ENCODE measurements at places on chromosomes 13 and 19.

GRCh38 chr13:80547885-80548825, 207.2 kb upstream of the SPRY2 start:
- DNase-seq: no peak

DNA sequence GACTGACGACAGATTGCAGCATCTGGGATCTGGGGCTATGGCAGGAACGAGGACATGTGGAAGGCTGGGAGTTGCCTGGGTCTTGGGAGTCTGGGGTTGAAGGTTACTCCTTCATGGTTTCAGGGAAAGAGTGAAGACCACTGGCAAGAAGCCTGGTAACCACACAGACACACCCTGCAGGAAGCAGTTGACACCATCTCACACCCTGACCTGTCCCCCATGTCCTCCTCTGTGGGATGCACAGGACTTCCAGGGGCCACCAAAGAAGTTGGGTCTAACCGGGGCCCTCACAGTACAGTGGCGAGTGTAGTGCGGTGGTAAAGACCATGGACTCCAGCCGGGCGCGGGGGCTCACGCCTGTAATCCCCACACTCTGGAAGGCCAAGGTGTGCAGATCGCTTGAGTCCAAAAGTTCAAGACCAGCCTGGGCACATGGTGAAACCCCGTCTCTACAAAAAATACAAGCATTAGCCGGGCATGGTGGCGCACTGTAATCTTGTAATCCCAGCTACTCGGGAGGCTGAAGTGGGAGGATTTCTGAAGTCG, 10.6 kb upstream of the FFAR2 start:
- no peak for DNase-seq

DNA sequence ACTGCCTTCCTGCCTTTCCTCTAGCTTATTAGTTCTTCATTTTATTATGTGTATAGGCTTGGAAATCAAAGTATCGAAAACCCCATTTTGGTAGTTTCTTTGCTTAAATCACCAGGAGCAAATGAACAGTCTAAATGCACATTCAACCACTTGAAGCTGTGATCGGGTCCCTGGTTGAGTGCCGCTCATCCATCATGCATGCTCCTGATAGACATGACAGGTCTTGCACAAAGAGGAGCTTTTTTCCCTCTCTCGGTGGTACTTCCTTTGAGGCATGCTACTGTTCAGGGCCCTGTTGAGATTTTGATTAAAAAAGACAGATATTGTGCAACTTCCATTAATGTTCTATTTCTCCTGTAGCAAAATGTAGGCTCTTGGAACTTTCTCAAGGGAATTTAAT, 185.8 kb downstream of the OLFM4 start:
- DNase-seq: no peak

DNA sequence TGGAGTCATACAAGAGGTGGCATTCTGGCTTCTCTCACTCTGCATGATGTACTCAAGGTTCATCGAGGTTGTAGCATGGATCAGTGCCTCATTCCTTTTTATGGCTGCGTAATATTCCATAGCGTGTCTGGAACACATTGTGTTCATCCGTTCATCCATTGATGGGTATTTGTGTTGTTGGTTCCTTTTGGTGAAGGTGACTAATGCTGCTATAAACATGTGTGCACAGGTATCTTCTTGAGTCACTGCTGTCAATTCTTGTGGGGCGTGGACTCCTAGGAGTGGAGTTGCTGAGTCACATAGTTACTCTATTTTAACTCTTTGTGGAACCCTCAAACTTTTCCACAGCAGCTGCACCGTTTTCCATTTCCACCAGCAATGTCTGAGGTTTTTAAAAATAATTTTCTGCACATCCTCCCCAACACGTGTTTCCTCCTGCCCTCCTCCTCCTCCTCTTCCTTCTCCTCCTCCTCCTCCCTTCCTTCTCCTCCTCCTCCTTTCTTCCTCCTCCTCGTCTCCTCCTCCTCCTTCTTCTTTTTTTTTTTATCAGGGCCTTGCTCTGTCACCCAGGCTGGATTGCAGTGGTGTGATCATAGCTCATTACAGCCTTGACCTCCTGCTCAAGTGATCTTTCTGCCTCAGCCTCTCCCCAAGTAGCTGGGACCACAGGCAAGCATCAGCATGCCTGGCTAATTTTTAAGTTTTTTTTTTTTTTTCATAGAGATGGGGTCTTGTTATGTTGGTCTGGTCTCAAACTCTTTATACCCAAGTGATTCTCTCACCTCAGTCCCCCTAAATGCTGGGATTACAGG, 2.0 kb upstream of the TMEM221 start:
- DNase-seq: no peak

GRCh38 chr13:38086721-38087120, 217.1 kb upstream of the TRPC4 start:
- no peak for DNase-seq

- DNase-seq: no peak
Measured at GRCh38 chr13:76958841-76959432, 10.6 kb downstream of the ACOD1 start.

DNA sequence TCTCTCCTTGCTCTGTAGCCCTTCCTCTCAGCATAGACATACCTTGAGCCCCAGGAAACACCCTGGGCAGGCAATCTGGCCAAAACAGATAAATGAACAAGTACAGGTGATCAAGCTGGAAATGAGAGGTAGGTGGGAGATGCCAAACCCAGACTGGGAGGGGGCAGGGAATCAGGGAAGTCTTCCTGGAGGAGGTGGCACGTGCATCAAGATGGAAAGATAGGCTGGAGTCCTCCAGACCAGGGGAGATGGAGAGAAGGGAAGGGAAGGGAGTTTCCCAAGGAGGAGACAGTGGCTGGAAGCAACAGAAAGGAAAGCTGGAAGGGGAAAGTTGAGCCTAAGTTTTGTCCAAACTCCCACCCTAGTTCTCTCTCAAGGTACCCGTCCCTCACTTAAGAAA, 1.7 kb upstream of the MUC16 start:
- no peak for DNase-seq

GRCh38 chr19:57008432-57008831, 111.4 kb upstream of the USP29 start:
- DNase-seq: no peak

- no peak for DNase-seq
Measured at GRCh38 chr13:43574605-43575004, 212.2 kb downstream of the ENOX1 start.

DNA sequence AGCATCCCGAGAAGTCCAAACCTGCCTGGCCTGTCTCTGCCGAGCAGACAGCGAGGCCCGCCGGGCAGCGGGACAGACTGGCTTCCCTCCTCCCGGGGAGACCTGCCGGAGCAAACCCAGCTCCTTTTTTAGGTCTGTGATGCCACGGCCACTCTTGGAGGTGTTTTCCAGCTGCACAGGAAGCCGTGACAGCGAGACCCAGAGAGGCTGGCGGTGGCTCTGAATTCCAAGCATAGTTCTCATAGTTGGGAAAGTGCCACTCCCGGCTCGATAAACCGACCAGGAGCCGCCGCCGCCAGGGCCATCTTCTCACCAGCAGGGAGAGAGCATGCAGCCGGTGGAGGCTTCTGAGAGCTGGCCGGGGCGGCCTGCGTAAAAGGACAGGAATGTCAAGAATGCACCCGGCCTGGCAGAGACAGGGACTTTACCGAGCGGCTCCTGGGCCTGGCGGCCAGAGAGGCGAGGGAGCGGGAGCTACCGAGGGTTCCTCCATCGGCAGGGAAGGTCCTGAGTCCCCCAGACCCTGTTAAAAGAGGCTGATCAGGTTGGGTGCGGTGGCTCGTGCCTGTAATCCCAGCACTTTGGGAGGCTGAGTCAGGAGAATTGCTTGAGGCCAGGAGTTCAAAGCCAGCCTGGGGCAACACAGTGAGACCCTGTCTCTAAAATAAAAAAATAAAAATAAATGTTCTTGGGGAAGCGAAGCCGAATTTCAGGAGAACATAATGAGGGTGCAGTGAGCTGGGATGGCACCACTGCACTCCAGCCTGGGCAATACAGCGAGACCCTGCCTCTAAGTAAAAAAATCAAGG, 64.9 kb downstream of the GADD45B start:
- DNase-seq: peak; percentile 96

- DNase-seq: no peak
Measured at GRCh38 chr19:55554741-55555152, 9.4 kb upstream of the SBK3 start.

DNA sequence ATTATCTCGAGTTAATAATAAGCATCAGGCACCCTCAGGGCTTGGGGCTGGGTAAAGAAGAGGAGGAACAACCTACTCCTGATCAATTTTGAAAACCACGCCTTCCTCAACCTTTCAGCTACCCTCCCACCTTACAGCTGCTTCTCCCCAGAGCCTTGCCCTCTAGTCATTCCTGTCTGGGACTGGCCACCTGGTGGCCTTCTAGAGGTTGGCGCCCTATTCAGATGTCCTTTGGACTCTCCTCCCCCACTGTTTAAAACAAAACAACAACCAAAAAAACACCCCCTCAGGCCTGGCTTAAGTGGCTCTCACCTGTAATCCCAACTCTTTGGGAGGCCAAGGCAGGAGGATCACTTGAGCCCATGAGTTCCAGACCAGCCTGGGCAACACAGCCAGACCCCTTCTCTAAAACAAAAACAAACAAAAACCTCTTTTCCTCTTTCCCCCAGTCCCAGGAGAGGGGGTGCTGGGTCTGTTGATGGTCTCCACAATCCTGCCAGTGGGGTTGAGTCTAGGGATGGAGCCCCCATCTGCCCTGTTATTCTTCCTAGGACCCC, 62.3 kb downstream of the CCDC70 start:
- no peak for DNase-seq

GRCh38 chr19:6736917-6737283, 480 bp downstream of the GPR108 start:
- DNase-seq: no peak

- no peak for DNase-seq
Measured at GRCh38 chr13:111657013-111657412, 336.6 kb downstream of the TEX29 start.

DNA sequence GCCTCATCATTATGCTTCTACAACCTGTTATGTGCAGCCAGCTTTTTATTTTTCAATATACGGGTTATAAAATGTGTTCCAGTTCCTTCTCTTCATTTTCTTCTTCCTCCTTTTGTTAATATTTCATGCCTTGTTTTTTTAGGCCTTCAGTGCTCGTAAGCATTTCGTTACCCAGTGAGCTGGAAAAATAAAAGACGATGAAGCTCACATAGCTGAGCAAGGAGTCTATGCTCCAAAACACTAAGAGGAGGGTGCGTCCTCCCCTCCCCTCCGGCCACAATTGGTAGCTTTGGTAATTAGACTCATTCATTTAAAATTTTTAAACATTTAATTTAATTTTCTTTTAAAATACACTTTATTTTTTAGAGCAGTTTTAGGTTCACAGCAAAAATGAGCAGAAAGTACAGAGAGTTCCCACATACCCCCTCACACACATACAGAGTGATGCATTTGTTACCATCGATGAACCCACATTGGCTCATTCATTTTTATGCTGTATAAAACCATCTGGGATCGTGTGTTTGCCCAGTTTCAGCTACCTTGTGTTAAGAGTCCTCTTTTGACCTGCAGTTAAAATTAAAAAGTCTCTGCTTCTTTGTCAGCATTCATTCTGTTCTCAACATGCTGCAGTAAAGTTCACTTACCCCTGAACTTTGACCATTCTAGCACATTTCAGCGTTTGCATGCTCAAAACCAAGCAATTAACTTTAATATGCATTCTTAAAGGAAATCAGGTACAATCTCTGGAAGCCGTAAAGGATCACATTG, 223.9 kb downstream of the LACC1 start:
- no peak for DNase-seq

- peak; percentile 19 for DNase-seq
Measured at GRCh38 chr13:24997367-24997967, 98.5 kb upstream of the PABPC3 start.

DNA sequence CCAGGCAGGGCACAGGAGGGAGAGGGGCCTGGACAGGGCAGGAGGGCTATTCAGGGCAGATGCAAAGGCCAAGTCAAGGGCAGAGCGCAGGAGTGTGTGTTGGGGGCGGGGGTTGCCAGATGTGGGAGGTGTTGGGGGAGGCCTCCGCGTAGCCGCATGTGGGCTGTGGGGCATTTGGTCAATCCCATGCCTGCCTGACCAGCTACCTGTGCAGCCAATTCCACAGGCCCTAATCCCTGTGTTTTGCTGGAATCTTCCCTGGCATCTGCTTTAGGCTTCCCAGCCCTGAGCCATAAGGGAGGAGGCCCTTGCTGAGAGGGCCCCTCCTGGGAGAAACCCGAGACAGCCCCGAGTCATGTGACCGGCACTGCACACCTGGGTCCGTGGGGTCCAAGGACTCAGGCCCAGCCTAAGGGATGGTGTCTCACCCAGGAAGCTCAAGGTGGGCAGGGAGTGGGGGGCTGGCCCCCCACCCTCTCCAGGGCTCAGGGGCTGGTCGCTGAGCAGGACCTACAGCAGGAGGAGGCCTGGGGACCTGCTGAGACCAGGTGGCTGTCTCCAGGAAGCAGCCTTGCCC, 20.3 kb downstream of the RFX1 start:
- no peak for DNase-seq

- DNase-seq: no peak
Measured at GRCh38 chr13:29496241-29496712, 99.2 kb downstream of the SLC7A1 start.

DNA sequence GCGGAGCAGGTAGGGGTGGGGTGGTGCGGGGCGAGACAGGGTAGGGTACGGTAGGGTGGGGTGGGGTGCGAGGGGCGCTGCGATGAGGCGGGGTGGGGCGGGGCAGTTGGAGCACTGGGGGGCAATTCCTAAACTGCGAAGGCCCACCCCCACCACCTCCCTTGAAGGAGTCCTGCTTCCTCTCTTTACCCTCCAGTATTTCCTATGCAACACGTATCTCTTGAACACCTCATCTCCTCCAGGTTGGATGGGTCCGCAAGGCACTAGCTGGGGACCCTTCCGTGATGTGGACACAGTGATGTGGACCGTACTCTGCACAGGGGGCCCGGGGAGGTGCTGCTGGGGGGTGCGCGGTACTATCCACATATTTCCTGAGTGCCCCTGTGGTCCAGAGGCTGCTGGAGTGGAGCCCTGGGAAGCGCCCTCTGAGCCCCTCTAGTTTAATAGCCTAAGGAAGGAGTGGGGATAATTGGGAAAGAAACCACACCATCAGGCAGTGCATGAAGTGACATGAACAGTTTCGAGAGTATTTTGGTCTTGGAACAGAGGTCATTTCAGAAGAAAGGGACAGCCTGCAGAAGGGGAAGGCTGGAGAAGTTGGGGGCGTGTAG, 1.1 kb downstream of the IL17D start:
- DNase-seq: no peak

DNA sequence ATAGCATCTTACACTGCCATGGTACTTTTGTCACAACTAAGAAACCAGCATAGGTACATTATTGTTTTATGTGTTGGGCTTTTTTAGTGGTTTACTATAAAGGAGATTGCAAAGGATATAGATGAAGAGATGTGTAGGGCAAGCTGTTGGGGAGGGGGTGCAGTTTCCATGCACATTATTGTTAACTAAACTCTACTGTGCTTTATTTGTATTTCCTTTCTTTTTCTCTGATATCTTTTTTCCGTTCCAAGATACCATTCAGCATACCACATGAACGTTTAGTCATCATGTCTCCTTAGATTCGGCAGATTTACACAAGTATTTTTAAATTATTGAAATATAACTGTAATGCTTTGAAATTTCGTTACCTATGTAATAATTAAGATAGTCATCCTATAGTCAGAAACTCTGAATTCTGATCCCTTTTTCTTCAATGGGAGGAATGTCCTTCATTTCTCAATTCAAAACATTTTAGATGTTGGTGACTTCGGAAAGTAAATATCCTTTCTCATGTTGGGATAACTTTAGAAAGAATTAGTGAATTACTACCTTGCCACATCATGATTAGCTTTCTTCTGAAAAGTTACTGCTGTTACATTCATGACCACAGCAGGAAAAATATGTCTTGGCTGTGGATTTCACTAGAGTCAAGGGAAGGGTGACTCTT, 82.8 kb downstream of the FRY start:
- DNase-seq: no peak

GRCh38 chr13:33763021-33763420, 54.9 kb upstream of the RFC3 start:
- no peak for DNase-seq
